ENCODE measurements at places on chromosomes 2 and 18.
A peak's percentile ranks its signal among the peaks of the same experiment; 100 is the strongest.

DNA sequence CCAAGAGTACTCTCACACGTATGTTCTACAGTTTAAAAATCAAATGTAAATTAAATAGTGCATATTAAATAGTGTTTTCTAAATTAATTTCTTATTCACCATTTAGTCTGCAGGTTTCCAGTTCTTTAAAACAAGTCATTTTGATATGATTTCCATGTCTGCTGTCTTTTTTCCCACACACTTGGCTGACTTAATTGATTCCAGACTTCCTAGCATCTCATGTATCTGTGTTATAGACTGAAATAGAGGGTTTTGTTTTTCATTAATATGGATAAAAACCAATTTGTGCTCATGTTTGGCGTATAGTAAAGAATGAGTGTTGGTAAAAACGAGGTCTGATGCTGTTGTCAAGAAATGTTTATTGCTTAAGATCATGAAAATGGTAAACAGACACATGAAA lies 104.3 kb downstream of the SRBD1 start:
- DNase-seq, result no peak

DNA sequence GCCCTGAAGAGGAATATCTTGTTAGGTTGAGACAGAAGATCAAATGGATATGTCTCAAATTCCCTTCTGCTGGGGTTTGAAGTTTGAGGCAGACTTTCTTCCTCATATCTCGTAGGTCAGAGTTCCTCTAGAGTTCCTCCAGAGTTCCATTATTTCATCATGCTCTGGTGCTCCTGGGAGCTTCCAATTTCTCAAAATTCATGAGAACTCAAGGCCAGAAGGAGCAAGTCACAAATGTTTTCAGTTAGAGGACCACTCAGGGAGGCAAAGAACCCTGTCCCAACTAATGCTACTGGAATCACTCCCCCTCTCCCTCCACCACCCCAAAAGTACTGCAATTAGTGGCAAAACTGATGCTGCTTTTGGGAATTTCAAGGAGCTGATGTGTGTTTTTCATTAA lies 115.7 kb upstream of the RBMS1 start:
- DNase-seq, result no peak

DNA sequence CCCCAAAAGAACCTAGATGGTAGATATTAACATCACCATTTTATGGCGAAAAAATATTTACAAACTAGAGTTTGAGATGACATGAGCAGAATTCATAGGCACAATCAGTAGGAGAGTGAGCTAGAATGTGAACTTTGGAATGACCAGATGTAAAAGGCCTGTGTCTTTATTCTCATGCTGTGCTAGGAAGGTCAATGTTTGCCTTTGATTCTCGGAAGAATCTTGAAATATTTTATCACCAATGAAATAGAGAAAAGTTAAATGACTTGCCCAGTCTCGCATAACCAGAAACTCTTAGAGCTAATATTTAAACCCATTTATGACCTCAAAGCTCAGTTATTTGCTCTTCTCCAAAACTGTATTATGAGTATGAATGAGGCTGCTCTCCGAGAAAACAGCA lies 9.2 kb upstream of the REG3G start:
- DNase-seq, result no peak

GRCh38 chr18:42155024-42155423 lies 200.0 kb downstream of the PIK3C3 start:
- peak; percentile 31 for DNase-seq

GRCh38 chr18:56721031-56721430 lies 69.9 kb downstream of the WDR7 start:
- no peak for DNase-seq

DNA sequence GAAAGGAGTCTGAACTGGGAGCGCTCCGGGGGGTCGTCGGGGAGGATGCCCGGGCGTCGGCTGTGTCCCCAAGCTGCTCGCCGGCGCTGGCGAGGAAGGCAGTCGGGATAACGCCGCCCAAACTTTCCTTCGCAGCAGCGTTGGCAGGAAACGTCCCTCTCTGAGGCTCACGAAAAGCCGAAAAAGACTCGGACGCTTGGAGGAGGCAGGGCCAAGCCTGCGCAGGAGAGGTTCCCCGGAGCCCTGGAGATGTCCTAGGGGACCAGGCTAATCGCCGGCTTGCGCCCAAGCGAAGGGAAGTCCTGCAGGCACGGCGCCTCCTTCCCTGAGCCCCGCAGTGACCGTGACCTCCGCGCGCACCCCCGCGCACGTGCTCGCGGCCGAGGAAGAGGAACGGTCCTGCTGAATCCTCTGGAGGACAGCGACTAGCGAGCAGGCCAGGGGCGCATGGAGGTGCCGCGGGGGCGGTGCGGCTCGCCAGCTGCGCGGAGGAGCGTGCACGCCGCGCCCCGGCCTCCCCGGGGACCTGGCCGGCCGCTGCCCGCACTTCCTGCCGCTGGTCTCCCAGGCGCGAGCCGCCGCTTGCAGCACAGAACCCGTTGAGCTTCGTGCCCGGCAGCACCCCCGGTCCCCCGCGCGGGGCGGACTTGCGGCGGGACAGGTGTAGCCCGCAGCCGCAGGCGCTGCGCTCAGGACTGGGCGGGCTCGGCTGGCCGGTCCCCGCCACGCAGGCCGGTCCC lies at the start of gene SH3RF3:
Gene SH3RF3, plus strand, starts transcription at position 590 of the 740 bp plus-strand sequence.
- peak; percentile 68 for DNase-seq

Data from neural progenitor cell (in vitro differentiated cells).